Right ventricle myocardium superior (tissue), 1 donor: ENCODE measurements at places on chromosomes 3 and 15. TPM values are rescaled to one million over a fixed set of nuclear protein-coding genes. Genes with fewer than 3 reads are reported as not detected.
A peak's percentile ranks its signal among the peaks of the same experiment; 100 is the strongest.

Gene B2M
- 1,025 TPM for total RNA-seq

Gene LDHAL6B
- not detected for total RNA-seq

Gene ATP1B3
- 32.9 TPM for total RNA-seq

Gene CISH
- 8.0 TPM for total RNA-seq

Gene PSMD6
- 77.8 TPM for total RNA-seq

Gene RUBCN
- total RNA-seq = 15.1 TPM

Gene SEMA3G
- 10.4 TPM for total RNA-seq

Gene SERINC4
- 0.19 TPM for total RNA-seq

DNA sequence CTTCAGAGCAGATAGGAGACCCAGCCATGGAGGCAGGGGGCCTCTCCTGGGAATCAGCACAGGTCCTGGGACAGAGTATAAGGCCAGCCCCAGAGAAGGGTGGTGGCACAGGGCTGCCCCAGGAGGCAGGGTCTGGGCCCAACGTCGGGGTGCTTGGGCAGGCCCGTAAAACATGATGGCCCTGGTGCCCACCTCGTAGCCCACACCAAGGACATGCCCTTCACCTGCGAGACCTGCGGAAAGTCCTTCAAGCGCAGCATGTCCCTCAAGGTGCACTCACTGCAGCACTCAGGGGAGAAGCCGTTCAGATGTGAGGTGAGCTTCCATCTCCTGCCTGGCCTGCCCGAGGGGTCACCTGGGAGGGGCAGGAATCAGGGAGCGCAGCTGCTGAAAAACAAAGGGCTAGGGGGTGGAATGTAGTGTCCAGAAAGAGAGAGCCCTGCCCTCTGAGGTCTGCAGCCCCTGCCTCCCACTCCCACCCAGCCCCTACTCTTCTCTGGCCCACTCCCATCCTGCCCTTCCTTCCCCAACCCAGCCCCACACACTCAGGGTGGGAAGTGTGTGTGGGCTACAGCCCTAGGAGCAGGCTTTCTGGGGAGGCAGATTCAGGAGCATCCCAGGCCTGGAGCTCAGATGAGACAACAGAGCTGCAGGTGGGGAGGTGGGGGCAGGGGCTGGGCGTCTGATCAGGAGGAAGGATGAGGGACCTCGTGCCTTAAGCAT, 9.5 kb downstream of the ZBTB47 start:
- no peak for DNase-seq

- DNase-seq = no peak
These were observed 23.7 kb upstream of the GPD1L start for GRCh38 chr3:32082721-32083120.

DNA sequence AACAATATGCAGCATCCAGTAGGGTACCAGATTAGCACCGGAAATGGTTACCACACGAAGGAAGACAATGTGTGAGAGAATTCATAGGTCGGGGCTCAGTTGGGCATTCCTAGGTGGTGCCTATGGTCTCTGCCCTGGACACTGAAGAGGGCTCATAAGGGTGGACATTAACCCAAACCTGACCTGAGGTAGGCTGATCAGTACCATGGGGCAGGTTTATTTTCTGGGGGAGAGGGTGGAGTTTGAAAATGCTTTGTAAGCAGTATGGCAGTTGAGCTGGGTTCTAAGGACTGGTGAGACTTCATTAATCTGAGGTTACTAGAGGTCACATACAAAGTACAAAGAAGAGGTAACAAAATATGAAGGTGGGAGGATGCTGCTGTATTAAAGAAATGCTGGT, 68.4 kb downstream of the RPL22L1 start:
- no peak for DNase-seq

- no peak for DNase-seq
These were observed 31.7 kb upstream of the SYNM start for GRCh38 chr15:99073008-99073717.

DNA sequence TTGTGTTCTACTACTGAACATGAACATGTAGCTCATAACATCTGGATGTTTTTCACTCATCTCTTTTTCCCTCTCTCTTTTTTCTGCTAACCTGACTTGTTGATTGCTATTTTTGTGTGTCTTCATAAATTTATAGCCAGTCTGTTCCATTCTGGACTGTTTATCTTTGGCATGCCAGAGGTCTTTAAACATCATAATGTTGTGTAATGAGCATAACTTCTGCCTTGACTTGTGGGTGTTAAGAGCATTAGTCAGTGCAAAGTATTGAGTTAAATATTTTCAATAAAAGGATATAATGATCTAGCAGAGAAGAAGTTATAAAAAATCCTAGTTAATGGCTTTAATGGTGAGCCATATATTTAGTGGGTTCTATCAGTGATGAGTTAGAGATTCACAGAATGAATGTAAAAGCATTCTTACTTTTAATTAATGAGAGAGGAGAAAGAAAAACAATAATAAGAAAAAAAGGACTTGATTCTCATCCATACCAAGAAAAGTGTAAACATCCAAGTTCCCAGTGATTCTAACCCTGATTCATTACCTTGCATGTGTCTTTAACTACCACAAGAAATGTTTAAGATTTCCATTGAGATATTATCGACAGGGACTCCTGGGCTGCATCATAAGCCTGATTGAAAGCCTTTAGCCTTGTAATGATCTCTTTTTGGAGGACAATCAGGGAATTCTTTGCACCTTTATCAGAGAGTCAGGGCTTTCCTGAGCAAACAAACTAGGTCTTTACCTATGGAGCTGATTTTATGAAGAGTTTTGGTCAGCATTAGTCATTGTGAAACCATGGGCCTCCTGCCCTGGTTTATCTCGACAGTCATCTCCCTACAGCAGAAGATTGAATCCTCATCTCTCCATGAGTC, 22.9 kb downstream of the MITF start:
- DNase-seq = no peak

GRCh38 chr3:45225465-45226205, 452 bp downstream of the TMEM158 start:
- peak; percentile 55 for DNase-seq

DNA sequence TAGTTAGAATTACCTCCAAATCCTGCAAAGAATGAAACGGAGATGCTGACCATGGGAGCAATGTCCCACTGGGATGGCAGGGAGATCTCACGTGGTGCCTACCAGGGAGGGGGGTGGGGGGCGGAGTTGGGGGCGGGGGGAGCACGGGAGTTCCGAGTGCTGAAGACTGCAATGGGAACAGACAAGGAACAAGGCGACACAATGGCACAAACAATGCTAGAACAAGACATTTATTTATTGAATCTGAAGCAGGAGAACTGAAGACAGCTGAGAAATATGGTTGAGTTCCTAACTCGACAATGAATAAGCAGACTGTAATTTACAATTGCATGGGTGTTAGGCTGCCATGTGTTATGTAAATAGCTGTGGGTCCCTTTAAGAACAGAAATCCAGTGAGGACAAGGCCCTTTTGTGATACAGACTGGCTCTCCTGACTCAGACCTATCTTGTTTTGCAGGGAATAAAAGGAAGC, 91.2 kb downstream of the AQP9 start:
- no peak for DNase-seq

- no peak for DNase-seq
These were observed 42.3 kb downstream of the FGD5 start for GRCh38 chr3:14861031-14861430.

- no peak for DNase-seq
These were observed 746.8 kb upstream of the LMCD1 start for GRCh38 chr3:7754653-7755441.

- no peak for DNase-seq
These were observed 609.7 kb upstream of the ARRDC4 start for GRCh38 chr15:97350813-97351212.

DNA sequence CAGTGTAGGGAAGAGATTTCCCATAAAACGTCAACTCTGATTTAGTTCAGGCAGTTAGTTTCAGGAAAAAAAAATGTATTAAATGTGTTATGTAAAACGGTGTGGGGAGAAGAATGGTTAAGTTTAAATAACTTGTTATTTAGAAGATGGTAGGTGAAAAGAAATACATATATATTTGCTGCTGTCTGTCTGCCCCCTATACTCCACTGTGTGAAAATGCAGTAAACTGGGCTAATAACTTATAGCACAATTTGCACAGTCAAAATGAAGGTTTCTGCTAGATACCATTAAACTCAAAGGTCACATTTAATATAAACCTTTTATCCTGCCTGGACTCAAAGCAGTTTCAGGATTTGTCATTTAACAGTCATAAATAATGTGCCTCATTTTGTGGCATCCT, 515.0 kb downstream of the FGF12 start:
- no peak for DNase-seq

GRCh38 chr3:57292159-57292896, at the start of gene ASB14:
Gene ASB14, minus strand, starts transcription at chr3:57292685. Its CDS starts 652 bp downstream, at chr3:57292033.
- no peak for DNase-seq
